ENCODE measurements at places on chromosomes 7 and 10.
A peak's percentile ranks its signal among the peaks of the same experiment; 100 is the strongest.

- no peak for DNase-seq
Observed at GRCh38 chr10:396535-397220, 261.4 kb downstream of the ZMYND11 start.

DNA sequence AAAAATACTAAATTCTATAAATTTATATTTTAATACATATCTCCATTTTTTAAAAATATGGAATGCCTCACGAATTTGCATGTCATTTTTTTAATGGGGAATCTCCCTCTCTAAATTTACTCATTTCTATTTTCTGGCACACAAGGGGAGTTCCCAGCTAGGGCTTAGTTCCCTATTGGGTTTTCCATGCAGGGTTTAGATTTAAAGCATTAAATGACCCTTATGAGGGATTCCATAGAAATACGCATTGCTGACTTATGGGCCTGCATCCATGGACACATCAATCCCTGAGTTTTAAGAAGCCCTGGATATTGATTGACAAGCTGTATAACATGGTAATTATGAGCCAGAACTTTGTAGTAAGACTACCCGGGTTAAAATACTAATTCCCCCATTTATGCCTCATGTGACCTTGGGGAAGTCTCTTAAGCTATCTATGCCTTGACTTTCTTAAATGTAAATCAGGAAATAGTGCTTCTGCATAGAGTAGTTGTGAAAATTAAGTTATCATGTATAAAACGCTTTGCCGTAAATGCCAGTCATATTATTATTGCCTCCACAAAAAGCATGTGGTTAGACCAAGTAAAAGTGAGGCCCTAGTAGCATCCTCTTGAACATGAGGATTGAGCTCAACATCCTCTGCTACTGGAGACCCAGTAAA lies 78.8 kb upstream of the ANKRD1 start:
- no peak for DNase-seq

DNA sequence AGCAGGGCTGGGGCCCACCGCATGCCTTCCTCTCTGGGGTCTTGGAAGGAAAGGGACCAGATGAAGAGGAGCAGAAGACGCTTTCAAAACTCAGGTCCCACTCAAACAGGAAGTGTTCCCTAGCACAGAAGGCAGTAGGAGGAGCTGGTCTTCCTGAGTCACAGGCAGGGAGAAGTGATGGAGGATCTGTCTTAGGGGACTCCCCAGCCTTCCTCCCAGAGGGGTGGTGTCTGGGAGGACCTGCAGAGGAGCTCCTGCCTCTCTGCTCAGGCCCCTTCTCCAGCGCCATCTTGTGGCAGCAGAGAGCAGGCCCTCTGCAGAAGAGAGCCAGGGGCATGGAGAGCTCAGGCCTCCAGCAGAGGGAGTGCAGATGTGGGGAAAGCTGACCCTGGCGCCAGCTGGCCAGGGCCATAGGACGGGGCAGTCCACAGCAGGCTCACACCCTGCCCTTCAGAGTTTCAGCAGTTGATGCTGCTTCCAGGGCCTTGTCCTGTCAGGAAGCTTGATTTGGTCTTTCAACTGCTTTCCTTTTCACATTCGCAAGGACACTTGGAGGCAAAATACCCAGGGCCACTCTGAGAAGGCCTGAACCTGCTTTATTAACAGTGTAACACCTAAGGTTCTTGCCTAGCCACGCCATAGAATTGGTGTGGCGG lies 62.2 kb upstream of the TARP start:
- no peak for DNase-seq

- DNase-seq, result no peak
Observed at GRCh38 chr10:125060482-125060825, 99.9 kb downstream of the CTBP2 start.

DNA sequence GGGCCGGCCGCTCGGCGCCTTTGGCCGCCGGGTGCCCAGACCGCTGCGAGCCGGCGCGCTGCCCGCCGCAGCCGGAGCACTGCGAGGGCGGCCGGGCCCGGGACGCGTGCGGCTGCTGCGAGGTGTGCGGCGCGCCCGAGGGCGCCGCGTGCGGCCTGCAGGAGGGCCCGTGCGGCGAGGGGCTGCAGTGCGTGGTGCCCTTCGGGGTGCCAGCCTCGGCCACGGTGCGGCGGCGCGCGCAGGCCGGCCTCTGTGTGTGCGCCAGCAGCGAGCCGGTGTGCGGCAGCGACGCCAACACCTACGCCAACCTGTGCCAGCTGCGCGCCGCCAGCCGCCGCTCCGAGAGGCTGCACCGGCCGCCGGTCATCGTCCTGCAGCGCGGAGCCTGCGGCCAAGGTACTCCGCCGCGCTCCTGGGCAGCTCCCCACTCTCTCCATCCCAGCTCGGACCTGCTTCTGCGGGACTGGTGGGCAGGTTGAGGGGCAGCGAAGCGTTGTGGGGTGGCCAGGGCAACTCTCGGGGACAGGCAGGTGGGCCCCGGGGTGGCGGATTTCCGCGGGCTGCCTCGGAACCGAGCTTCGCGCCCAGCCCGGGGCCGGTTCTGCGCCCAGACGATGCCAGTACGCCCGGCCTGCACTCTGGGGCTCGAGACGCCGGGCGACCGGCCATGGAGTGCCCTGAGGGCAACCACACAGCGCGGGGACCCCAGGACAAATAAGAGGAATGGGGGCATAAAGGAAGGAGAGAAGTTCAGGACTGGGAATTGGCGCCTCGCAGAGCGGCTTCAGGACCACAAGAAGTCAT lies 578 bp downstream of the HTRA1 start:
- DNase-seq, result no peak

DNA sequence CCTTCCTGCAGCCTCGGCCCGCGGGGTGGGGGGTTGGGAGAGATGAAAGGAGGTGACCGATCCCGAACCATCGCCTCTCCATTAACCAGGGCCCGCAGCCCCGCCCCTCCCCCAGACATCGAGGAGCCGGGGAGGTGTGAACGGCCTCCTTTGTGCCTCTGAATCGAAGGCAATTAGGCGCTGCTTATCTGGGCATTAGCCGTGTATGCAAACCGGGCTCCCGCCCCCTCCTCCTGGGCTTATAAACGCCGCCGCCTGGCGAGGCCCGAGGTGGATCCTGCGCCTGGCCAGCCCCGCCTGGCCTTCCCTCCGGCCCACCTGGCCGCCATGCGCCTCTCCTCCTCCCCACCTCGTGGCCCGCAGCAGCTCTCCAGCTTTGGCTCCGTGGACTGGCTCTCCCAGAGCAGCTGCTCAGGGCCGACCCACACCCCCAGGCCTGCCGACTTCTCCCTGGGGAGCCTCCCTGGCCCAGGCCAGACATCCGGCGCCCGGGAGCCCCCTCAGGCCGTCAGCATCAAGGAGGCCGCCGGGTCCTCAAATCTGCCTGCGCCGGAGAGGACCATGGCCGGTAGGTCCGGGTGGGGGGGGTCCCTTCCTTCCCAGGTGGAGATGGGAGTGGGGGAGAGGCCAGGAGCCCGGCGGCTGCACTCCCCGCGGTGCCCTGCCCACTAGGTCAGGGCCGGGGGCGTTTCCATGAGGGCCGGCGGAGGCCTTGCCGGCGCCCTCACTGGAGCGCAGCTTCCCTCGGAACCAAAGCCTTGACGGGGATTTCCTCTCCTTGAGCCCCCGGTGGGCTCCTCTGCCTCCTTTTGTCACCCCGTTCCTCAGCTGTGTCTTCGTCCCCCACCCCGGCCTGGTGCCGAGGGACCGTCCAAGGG lies at the start of gene VENTX:
Gene VENTX (plus strand): TSS at position 268 of the 878 bp plus-strand sequence. CDS start 60 bp downstream, at position 328.
- DNase-seq, result no peak

DNA sequence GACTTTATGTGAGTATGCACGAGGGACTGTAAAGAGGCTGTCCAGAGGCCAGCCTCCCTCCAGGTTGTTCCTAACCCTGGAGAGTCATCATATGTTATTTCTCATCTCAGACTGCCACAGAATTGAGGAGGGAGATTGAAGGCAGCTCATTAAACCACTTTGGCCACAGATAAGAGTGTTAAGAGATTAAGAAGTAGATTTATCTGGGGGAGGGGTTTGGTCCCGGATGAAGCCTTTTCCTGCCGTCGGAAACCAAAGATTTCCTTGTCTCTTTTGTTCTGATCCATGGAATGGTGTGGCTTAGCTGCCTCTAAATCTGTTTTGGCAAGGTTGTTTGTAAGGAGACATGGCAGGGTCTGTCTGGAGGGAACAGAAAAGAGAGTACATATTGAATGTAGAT lies 338.8 kb downstream of the AUTS2 start:
- no peak for DNase-seq

DNA sequence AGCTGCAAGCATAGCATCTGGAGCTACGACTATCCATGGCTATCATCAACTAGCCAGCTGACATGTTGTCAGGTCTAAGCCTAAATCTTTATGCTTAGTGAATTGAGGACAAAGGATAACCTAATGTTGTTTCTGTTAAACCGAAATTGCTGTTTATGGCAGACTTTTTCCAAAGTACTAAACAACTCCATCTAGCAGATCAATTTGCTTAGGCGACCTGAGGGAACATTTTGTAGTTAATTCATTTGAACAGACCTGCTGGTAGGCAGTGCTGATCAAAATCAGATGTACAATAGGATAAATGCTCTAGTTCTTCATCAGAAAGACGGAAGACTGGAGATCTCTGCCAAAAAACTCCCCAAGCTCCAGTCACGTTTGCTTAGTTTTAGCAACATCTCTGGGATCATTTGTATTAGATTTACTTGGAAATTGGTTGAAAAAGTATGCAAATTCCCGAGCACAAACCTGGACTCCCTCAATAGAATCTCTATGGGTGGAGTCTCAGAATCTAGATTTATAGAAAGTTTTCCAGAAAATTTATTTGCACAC lies 301.6 kb upstream of the NRP1 start:
- DNase-seq, result no peak

DNA sequence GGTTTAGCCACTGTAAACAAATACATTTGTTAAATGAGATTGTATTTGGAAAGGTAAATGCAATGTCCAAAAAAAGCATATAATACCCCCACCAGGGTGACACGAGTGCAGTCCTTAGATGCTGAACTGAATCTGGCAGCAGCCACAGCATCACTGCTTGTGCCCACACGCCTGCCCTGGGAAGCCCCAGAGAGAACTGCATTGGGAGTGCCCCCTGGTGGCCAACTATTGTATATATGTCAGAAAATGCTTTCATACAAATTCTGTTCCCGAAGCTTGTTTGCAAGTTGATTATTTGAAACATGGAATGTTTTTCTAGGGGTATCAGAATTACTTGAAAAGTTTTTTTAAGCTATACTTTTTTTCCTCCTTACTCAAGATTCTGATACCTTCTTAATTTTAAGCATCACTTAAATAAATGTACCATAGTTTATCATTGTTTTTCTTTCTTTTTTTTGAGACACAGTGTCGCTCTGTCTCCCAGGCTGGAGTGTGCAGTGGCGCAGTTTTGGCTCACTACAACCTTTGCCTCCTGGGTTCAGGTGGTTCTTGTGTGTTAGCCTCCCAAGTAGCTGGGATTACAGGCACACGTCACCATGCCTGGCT lies 50.1 kb downstream of the LANCL2 start:
- DNase-seq, result peak; percentile 72

DNA sequence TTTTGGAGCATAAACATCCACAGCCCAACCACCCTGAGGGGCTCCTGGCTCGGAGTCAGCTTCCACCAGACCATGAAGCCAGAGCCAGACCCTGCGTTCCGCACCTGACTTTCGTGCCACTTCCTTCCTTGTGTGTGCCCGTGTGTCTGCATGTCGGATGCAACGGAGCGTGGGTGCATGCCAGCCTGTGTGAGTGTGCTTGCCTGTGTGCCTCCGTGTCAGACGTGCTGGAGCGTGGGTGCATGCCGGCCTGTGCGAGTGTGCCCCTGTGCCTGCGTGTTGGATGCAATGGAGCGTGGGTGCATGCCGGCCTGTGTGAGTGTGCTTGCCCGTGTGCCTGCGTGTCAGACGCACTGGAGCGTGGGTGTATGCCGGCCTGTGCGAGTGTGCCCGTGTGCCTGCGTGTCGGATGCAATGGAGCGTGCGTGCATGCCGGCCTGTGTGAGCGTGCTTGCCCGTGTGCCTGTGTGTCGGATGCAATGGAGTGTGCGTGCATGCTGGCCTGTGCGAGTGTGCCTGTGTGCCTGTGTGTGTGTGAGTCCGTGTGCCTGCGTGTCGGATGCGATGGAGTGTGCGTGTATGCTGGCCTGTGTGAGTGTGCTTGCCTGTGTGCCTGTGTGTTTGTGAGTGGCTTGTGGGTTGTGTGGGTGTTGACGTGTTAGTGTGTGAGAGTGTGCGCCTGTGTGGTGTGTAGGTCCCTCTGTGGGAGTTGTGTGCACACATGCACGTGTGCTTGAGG lies 28.1 kb upstream of the KNDC1 start:
- no peak for DNase-seq

GRCh38 chr7:108063520-108063933 lies 60.6 kb upstream of the LAMB1 start:
- DNase-seq, result no peak

DNA sequence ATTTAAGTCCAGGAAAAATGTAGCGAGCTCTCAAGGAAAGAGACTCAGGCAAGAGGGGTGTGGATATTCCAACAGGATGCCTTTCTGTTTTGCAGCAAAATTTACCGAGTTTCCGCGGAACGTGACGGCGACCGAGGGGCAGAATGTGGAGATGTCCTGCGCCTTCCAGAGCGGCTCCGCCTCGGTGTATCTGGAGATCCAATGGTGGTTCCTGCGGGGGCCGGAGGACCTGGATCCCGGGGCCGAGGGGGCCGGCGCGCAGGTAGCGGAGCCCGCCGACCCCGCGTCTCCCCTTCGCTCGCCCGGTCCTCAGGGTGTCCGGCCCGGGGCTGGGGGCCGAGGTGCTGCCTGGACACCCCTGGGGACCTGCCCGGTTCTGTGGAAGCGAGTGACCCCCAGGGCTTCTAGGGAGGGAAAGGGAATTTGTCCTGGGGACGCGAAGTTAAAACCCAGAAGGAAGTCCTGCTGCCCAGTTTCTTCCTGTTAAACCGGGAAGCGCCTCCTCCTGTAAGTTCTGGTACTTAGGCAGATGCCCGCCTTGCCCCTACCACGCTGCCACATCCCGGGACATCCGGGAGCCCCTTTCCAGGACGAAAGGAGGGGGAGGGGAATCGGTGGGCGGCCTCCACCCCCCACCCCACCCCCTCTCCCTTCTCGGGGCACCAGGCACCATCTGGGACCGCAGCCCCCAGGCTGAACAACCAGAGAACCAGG lies 2.5 kb downstream of the VSTM2A start:
- DNase-seq, result no peak

GRCh38 chr10:125114761-125115391 lies 45.5 kb downstream of the CTBP2 start:
- no peak for DNase-seq

DNA sequence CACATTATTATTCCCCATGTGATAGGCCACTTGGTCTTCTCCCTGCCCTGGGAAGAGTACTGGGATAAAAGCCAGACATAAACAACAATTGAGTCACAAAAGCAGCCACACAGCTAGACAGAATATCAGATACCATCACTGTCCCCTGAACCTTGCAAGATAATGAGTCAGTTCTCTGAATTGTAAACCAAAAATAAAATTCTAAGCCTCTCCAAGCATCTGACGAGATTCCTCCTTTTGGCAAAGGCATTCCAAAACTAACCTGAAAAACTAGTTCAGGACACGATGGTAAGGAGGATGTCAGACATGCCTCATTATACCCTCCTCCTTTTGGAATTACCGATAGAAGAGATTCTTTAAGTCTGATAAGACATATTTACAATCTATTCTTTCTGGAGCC lies 450.7 kb downstream of the HTR7 start:
- no peak for DNase-seq
